ENCODE measurements at places on chromosomes 12 and 14.

GRCh38 chr12:88644946-88645702, 64.9 kb upstream of the KITLG start:
- no peak overlapping the region for H3K27ac ChIP-seq
- no peak for DNase-seq
- no peak overlapping the region for H3K4me3 ChIP-seq
- no peaks in the 10 kb centered on the region for H3K36me3 ChIP-seq

DNA sequence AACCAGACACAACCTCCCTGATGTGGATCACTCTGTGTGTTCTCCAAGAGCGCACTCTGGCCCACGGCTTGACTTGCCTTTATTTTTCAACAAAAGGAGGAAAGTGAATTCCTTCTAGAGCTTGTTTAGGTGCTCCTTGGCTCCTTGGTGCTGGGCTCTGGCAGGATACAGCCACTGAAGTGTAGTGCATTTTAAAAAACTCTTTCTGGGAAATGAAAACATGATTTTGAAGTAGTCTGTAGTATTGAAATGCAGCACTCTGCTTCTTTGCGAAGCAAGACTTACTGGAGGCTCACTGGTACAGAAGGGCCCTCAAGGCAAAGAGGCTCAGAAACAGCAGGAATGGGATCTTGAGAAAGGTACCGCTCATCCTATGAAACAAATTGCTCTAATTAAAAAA, 81.6 kb downstream of the PTCSC3 start:
- no peaks in the 10 kb centered on the region for H3K27me3 ChIP-seq
- H3K36me3 ChIP-seq = no peaks in the 10 kb centered on the region
- DNase-seq = no peak
- no peak overlapping the region for H3K27ac ChIP-seq
- H3K4me3 ChIP-seq = no peak overlapping the region

- DNase-seq = no peak
- no peak overlapping the region for H3K27ac ChIP-seq
- H3K27me3 ChIP-seq = no peaks in the 10 kb centered on the region
These were observed 14.7 kb downstream of the PTPRO start for GRCh38 chr12:15336768-15337553.

DNA sequence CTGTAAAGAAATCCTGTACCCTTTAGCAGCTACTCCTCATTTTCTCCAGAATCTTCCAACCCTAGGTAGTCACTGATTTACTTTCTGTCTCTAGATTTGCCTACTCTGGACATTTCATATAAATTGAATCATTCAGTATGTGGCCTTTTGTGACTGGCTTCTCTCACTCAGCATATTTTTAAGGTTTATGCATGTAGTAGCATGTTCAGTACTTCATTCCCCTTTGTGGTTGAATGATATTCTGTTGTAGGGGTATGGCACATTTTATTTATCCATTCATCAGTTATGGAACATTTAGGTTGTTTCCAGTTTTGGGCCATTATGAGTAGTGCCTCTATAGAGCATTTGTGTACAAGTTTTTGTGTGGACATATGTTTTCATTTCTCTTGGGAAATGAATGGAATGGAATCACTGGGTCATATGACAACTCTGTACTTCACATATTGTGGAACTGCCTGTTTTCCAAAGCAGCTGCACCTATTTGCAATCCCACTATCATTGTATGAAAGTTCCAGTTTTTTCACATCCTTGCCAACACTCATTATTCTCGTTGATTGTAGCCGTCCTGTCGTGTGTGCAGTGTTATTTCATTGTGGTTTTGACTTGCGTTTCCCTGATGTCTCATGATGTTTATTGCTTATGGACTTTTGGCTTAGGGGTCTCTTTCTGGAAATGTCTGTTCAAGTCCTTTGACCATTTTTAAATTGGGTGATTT, 57.2 kb downstream of the ATF7IP start:
- no peaks in the 10 kb centered on the region for H3K27me3 ChIP-seq
- H3K4me3 ChIP-seq = no peak overlapping the region
- H3K4me1 ChIP-seq = peaks cover 2% of the 10 kb centered on the region

GRCh38 chr14:105525861-105526775, at the start of gene TMEM121:
TMEM121 (plus strand) TSS chr14:105526583; CDS start chr14:105528835, 2,252 bp downstream.
- peak; percentile 38 for DNase-seq
- no peak within 1 kb of the TSS for H3K27ac ChIP-seq
- H3K27me3 ChIP-seq = peaks cover 21% of the 10 kb centered on the region
- no peaks in the 10 kb centered on the region for H3K4me1 ChIP-seq
- H3K4me3 ChIP-seq = no peak within 1 kb of the TSS

GRCh38 chr12:75868501-75868900, 163.1 kb downstream of the PHLDA1 start:
- H3K4me3 ChIP-seq = no peak overlapping the region
- no peaks in the 10 kb centered on the region for H3K4me1 ChIP-seq
- H3K27ac ChIP-seq = no peak overlapping the region
- no peaks in the 10 kb centered on the region for H3K36me3 ChIP-seq
- no peak for DNase-seq

- no peak overlapping the region for H3K4me3 ChIP-seq
- no peaks in the 10 kb centered on the region for H3K27me3 ChIP-seq
- no peaks in the 10 kb centered on the region for H3K4me1 ChIP-seq
These were observed 230.5 kb downstream of the PDZRN4 start for GRCh38 chr12:41418586-41418985.

GRCh38 chr12:132771126-132771838, 9.7 kb upstream of the ANKLE2 start:
- H3K27me3 ChIP-seq = no peaks in the 10 kb centered on the region
- peaks cover 54% of the 10 kb centered on the region for H3K36me3 ChIP-seq
- DNase-seq = no peak
- no peak overlapping the region for H3K27ac ChIP-seq
- H3K4me1 ChIP-seq = no peaks in the 10 kb centered on the region

GRCh38 chr12:3523728-3524127, 32.7 kb downstream of the PRMT8 start:
- no peaks in the 10 kb centered on the region for H3K4me1 ChIP-seq
- no peaks in the 10 kb centered on the region for H3K27me3 ChIP-seq
- no peak for DNase-seq
- no peak overlapping the region for H3K27ac ChIP-seq
- H3K36me3 ChIP-seq = no peaks in the 10 kb centered on the region

DNA sequence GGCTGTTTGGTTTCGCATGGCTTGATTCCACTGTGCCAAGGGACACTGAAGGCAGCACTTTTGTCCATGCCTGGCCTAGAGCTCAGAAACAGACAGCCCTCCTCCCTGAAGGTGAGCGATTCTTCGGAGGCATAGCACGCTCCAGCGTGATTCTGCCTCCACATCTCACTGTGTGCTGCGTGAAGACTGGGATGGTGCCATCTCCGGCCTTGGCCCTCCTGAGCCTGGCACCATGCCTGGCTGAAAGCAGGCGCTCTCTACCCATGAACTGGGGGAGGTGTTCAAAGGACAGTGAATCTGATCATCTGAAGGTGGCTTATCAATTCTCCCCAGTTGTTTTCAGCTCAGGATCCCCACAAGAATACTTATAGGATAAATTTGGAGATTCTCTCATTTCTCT, 187.4 kb downstream of the TTC7B start:
- no peak overlapping the region for H3K4me3 ChIP-seq
- no peaks in the 10 kb centered on the region for H3K27me3 ChIP-seq
- peaks cover 2% of the 10 kb centered on the region for H3K36me3 ChIP-seq

DNA sequence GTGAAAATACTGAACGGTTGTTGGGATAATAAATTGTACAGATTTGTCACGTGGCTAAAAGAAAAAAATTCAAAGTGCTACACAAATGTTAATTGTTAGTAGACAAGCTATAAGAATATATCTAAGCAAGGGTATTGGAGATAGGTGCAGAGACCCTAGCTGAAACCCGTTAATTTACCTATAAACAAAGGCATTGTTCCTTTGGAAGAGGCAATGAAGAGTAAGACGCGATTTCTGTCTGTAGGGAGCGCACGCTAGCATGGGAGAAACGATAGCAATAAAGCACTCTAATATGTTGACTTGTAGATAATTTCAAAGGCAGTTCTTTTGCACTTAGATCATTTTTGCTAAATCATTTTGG, 565 bp downstream of the CCDC77 start:
- no peaks in the 10 kb centered on the region for H3K27me3 ChIP-seq
- H3K4me3 ChIP-seq = peak overlapping the region; percentile 81
- no peak overlapping the region for H3K27ac ChIP-seq
- H3K4me1 ChIP-seq = peaks cover 3% of the 10 kb centered on the region
- no peak for DNase-seq

- peaks cover 3% of the 10 kb centered on the region for H3K36me3 ChIP-seq
- no peak for DNase-seq
- no peak overlapping the region for H3K4me3 ChIP-seq
- H3K27ac ChIP-seq = no peak overlapping the region
These were observed 124.3 kb downstream of the PPHLN1 start for GRCh38 chr12:42450248-42450647.

DNA sequence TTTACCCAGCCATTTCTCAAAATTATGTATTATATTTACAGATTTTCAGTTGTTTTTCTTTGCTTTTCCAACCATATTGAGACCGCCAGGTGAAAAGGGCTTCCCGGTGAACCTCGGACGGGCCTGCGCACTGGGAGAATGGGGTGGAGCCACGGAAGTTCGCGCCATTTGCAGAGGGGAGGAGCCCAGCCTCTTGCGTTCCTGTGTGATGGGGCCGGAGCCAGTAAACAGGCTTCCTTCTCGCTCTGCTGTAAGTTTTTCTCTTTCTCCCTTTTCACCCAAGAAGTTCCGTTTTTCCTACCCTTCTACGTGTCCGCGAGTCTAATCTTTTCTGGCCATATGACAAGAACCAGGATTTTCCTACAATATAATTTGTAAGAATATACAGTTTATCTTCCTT, 1108.8 kb upstream of the SEL1L start:
- no peaks in the 10 kb centered on the region for H3K27me3 ChIP-seq
- no peaks in the 10 kb centered on the region for H3K36me3 ChIP-seq
- no peak overlapping the region for H3K27ac ChIP-seq
- peak; percentile 10 for DNase-seq
- no peak overlapping the region for H3K4me3 ChIP-seq
- H3K4me1 ChIP-seq = no peaks in the 10 kb centered on the region

DNA sequence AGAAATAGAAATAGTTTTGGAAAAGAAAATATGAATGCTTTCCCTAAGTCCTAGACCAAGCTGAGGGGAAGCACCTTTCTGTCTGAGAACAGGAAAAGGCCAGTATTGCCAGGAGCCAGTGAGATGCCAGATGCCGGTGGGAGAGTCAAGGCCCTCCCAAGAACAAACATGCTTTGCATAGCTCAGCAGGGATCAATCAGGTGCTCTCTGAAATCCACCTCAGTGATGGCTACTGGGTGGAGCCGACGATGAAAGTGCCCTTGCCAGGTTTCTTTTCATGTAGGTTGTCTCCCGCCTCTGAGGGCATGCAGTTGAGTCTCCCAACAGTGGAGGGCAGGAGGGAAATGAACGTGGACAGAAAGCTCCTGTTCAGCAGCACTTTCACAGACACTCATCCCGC, 28.3 kb downstream of the DEGS2 start:
- DNase-seq = no peak
- no peak overlapping the region for H3K4me3 ChIP-seq
- no peak overlapping the region for H3K27ac ChIP-seq
- no peaks in the 10 kb centered on the region for H3K27me3 ChIP-seq

GRCh38 chr14:92914087-92914656, 8.8 kb upstream of the CHGA start:
- H3K4me3 ChIP-seq = no peak overlapping the region
- peak; percentile 70 for DNase-seq
- H3K4me1 ChIP-seq = no peaks in the 10 kb centered on the region
- H3K27me3 ChIP-seq = peaks cover 2% of the 10 kb centered on the region
- H3K27ac ChIP-seq = no peak overlapping the region

DNA sequence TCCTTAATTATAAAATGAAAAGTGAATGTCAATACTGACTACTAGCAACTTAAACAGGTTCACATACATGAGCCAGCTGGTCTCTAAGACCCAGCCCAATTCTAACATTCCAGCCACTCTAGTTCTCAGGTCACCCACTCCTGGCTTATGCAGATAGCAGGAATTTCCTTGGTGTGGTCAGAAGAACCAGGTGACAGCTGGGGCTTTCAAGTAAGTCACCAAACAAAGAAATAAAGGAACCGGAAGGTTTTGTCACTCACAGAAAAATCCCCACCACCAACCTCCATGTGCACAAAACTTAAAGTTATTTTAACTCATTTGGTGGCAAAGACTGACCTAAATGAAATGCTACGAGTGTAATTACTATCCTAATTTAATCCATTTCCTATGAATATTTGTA, 129.6 kb upstream of the CDKN3 start:
- H3K27ac ChIP-seq = no peak overlapping the region
- H3K4me1 ChIP-seq = no peaks in the 10 kb centered on the region
- no peak for DNase-seq
- no peaks in the 10 kb centered on the region for H3K27me3 ChIP-seq

DNA sequence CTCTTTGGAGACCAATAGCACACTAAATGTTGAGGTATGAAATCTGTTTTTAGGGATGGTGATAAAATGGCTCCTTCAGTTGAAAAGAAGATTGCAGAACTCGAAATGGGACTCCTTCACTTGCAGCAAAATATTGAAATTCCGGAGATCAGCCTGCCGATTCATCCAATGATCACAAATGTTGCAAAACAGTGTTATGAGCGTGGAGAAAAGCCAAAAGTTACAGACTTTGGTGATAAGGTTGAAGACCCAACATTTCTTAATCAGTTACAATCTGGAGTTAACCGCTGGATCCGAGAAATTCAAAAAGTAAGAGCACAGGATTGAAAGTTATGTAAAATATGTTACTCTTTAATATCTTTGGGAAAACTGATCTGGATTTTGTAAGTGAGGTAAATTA, 15.3 kb downstream of the DYNC1H1 start:
- H3K4me1 ChIP-seq = peaks cover 3% of the 10 kb centered on the region
- DNase-seq = peak; percentile 44
- no peak overlapping the region for H3K4me3 ChIP-seq
- peaks cover 26% of the 10 kb centered on the region for H3K36me3 ChIP-seq
- H3K27ac ChIP-seq = no peak overlapping the region

- no peaks in the 10 kb centered on the region for H3K36me3 ChIP-seq
- H3K4me1 ChIP-seq = no peaks in the 10 kb centered on the region
- DNase-seq = no peak
- H3K27me3 ChIP-seq = no peaks in the 10 kb centered on the region
- no peak overlapping the region for H3K27ac ChIP-seq
- no peak overlapping the region for H3K4me3 ChIP-seq
These were observed 406.4 kb downstream of the CCER1 start for GRCh38 chr12:90548595-90548994.

GRCh38 chr14:69657950-69658355, 46.6 kb downstream of the SUSD6 start:
- H3K4me3 ChIP-seq = no peak overlapping the region
- H3K36me3 ChIP-seq = no peaks in the 10 kb centered on the region
- H3K27me3 ChIP-seq = no peaks in the 10 kb centered on the region
- no peak overlapping the region for H3K27ac ChIP-seq
- DNase-seq = no peak
- H3K4me1 ChIP-seq = peaks cover 12% of the 10 kb centered on the region

DNA sequence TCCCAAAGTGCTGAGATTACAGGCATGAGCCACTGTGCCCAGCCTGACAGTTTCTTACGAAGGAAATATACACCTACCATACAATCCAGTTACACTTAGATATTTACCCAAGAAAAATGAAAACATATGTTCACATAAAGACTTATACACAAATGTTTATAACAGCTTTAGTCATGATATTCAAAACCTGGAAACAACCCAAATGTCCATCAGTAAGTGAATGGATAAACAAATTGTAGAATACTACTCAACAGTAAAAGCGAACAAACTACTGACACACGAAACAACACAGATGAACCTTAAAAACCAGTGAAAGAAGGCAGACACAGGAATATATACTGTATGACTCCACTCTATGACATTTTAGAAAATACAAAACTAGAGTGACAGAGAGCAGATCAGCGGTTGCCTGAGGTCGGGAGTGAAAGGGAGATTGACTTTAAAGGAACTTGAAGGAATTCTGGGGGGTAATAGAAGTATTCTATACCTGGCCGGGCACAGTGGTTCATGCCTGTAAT, 83.6 kb downstream of the SPRING1 start:
- H3K4me1 ChIP-seq = peaks cover 4% of the 10 kb centered on the region
- H3K27ac ChIP-seq = no peak overlapping the region
- H3K27me3 ChIP-seq = no peaks in the 10 kb centered on the region
- H3K4me3 ChIP-seq = no peak overlapping the region
- H3K36me3 ChIP-seq = no peaks in the 10 kb centered on the region
- no peak for DNase-seq
